ENCODE measurements at places on chromosomes 5 and 9.

- DNase-seq, result no peak
Measured at GRCh38 chr5:38745836-38746732, 99.7 kb upstream of the OSMR start.

- no peak for DNase-seq
Measured at GRCh38 chr9:121252104-121252851, 15.7 kb upstream of the GSN start.

GRCh38 chr5:96569770-96570169, 92.4 kb upstream of the CAST start:
- DNase-seq, result no peak

DNA sequence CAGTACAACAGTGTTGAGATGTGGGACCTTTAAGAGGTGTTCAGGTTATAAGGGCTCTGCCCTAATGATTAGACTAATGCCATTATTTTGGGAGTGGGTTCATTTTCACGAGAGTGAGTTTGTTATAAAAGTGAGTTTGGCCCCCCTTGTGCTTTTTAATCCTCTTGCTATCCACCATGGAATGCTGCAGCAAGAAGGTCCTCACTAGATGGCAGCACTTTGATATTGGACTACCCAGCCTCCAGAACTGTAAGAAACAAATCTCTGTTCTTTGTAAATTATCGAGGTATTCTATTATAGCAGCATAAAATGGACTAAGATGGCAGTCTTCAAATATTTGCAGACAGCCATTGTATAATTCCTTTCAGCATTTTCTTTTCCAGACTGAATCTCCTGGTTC, 212.4 kb downstream of the LRRC70 start:
- no peak for DNase-seq

DNA sequence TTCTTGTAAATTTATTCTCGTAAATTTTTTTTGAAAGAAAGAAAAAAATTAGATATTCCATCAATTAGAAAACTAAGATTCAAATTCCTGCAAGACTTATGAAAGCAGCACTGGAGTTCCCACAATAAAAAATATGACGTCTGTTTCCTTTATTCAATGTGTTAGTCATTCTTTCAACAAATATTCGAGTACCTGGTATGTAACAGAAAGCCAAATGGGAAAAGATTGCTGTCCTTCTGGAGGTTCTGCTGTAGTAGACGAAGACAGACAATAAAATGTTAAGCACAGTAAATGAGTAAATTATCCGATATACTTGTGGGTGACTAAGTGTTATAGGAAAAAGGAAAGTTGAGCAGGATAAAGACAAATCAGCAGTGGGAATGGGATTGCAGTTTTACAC, 92.2 kb downstream of the ADAMTSL1 start:
- DNase-seq, result no peak

GRCh38 chr5:11780641-11781345, 123.5 kb downstream of the CTNND2 start:
- DNase-seq, result no peak

DNA sequence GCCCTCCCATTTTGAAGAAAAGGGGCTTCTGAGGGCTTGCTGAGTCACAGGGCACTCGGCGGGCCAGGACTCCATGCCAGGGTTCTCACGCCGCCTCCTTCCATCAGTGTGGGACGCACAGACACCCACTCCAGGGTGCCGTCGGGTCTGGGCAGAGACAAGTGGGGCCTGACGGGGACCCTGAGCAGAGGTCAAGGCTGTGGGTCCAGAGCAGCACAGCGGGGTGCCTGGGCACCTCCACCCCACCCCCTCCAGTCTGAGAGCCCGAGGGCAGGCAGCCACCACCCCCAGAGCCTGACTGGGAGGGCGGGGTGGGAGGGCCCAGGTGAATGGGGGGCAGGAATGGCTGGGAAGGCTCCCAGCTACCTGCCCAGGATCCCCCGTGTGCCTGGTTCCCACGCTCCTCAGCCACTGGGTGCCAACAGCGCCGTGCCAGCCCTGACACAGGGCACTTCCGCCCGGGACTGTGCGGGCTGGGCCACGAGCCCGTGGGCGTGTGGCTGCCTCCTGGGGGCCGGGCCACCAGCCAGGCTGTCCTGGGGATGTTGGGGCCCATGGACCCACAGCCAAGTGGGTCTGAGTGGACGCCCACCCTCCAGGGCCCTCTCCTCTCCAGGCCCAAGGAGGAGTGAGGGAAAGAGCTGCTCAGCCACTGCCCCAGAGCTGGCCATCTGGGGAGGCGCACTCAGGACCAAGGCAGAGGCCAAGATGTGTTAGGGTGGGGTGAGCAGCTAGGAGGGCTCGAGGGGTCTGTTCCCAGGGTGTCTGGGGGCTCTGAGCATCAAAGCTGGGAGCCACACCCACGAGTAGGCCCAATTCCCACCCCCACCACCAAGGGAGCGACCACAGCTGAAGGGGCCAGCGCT, 10.1 kb upstream of the NRARP start:
- no peak for DNase-seq

GRCh38 chr5:8299716-8300115, 430.8 kb downstream of the MTRR start:
- DNase-seq, result no peak

GRCh38 chr5:54088081-54088480, 222.3 kb downstream of the ARL15 start:
- no peak for DNase-seq

GRCh38 chr9:137967280-137967953, 89.8 kb downstream of the CACNA1B start:
- DNase-seq, result no peak

DNA sequence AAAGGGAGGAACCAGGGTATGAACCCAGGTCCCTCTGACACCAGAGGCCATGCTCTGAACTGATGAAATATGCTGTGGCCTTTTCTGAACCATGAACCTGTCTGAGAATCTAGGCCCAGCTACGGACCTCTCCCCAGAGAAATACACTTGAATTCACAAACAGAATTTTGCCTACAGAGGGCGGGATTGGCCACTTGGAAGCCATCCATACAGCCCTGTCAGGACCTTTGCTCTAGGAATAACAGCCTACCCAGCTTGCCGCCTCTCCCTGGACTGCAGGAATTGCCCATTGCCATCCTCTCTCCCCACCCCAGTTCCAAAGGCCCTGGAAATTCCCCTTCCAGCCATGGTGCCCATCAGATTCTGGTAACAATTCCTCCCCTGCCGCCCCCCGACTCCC, 26.6 kb downstream of the MORN5 start:
- no peak for DNase-seq

GRCh38 chr9:21653091-21653490, 149.3 kb upstream of the MTAP start:
- DNase-seq, result no peak
